ENCODE measurements at places on chromosomes 7 and 10. TPM values are rescaled to one million over a fixed set of nuclear protein-coding genes. Genes with fewer than 3 reads are reported as not detected.
A peak's percentile ranks its signal among the peaks of the same experiment; 100 is the strongest.

NUTM2E gene
- not detected for total RNA-seq

RBP4 gene
- not detected for total RNA-seq

MNX1 gene
- total RNA-seq = not detected

ATRNL1 gene
- total RNA-seq = 0.20 TPM

MYL7 gene
- total RNA-seq = not detected

LRRTM3 gene
- not detected for total RNA-seq

CCDC172 gene
- total RNA-seq = not detected

CALHM1 gene
- not detected for total RNA-seq

FAM25G gene
- not detected for total RNA-seq

MEIG1 gene
- total RNA-seq = not detected

THSD7A gene
- total RNA-seq = 16.1 TPM

DOCK1 gene
- 81.5 TPM for total RNA-seq

OGDH gene
- 28.1 TPM for total RNA-seq

OR6V1 gene
- not detected for total RNA-seq

GRCh38 chr10:117609095-117609795 is 66.7 kb downstream of the EMX2 start:
- no peak for DNase-seq

- DNase-seq = no peak
Observed at GRCh38 chr7:81339946-81340345, 421.1 kb upstream of the SEMA3C start.

GRCh38 chr7:38211486-38211885 is 33.4 kb downstream of the STARD3NL start:
- no peak for DNase-seq

GRCh38 chr7:30511973-30512662 is 7.5 kb upstream of the GGCT start:
- no peak for DNase-seq

DNA sequence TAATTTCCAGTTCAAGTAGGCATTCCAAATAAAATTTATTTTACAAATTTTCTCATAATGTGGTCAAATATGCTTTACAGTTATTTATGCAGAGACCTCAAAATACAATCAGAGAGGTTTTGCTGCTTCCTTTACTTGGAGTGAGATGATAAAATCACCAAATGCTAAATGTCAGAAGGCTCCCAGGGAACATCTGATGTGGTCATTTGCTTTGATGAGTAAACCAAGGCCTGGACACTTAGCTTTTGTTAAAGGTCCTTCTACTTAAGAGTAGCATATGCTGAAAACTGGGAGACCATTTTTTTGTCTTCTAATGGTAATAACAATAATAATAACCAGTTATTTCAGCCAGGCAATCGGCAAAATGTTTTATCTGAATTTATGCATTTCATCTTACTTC is 60.6 kb upstream of the AKR1E2 start:
- peak; percentile 52 for DNase-seq

- DNase-seq = no peak
Observed at GRCh38 chr10:131625041-131625440, 275.8 kb upstream of the PPP2R2D start.

DNA sequence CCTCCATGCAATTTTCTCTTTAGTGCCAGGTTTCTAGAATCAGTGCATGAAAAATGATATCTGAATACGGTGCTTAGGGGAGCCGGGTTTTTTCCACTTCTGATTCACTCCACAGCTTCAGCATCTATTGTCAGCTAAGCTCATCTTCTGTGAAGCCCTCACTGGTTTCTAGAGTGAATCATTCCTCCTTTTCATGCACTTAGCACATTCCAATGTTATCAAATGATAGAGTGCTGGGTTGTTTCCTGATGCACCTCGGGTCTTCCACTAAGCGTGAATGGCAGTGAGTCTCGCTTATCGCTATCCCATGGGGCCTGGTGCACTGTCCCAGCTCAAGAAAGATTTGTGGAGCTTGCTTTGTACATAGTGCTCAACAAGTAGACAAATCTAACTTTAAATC is 170.9 kb upstream of the RHEB start:
- no peak for DNase-seq

DNA sequence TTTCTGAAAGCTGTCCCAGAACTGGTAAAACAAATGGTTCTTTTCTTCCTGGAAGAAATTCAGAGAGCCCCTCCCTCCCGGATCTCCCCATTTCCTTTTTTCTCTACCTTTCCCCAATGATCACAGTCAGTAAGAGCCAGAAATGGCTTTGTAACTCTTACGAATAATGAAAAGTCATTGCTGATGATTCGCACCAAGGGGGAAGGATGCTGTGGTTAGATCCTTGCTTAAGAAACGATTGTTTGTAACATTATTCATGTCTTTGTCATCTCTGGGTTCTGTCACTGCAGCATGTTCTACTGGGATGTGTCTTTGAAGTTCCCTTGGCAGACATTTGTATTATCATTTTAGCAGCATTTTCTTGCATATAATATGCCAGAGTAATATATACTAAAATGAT is 138.9 kb downstream of the CACNB2 start:
- DNase-seq = no peak

DNA sequence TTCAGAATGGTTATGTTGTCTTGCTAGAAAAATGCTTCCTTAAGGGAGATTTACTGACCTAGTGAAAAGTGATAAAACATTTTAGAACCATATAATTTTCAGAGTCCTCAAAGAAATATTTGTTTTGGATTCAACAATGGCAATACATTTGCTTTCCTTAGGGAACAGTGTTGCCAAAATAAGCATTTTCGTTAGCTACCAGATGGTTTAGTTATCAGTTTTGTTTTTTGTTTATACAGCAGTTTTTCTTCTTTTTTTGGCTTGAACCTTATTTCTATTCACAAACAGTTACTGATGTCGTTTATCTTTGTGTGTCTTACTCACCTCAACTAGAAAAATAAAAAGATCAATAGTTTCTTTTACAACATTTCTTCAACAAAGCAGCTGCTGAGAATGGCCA is 48.6 kb downstream of the EXOC4 start:
- DNase-seq = peak; percentile 78

GRCh38 chr7:141990011-141990725 is 5.5 kb upstream of the MGAM start:
- no peak for DNase-seq

DNA sequence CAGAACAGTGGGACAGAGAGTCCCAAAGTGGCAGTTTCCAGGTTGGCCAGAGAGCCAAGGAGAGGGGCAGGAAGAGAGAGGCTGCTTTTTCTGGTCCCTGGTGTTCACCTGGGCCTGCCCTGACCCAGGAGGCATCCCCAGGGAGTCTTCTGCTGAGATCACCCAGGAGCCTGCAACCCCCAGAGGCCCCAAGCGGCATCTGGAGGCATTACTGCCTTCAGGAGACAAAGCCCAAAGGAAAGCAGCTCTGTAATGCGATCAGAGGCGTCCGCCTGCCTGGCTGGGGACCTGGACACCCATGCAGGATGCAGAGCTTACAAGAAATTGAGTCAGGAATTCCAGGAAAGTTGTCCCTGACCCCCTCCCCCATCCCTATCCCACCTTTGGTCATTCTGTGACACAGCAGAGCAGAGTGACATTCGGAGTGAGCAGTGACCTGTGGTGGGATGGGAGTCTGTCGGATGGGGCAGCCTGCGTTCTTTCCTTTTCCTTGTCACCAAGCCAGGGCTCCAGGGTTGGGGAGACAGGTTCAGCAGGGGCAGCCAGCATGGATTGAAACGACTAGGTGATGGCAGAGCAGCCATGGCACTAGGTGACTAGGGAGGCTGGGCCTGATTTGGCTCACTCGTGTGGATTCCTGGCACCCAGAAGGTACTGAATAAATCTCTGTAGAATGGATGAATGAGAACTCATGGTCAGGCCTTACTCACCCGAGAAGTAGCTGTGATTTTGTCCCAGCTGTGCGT is 10.4 kb downstream of the UNC5B start:
- no peak for DNase-seq

GRCh38 chr7:1340461-1341360 is 108.0 kb downstream of the UNCX start:
- no peak for DNase-seq

GRCh38 chr10:110802551-110803238 is 69.0 kb upstream of the PDCD4 start:
- DNase-seq = peak; percentile 49

- no peak for DNase-seq
Observed at GRCh38 chr7:5838761-5839500, 41.7 kb upstream of the OCM start.

DNA sequence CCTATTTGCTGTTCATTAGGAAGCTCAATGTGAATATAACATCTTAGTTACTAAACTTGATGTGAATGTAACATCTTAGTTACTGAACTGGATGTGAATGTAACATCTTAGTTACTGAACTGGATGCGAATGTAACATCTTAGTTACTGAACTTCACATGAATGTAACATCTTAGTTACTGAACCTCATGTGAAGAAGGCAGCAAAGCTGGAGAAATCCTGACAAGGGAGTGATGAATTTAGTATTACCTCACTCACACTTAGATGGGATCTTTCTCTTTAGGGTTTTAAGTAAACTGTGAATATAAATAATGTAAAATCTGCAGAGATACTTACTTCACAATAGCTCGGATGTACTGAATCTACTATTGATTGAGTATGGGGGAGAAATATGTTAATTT is 73.6 kb downstream of the ETV1 start:
- DNase-seq = no peak

- no peak for DNase-seq
Observed at GRCh38 chr7:38846280-38846679, 62.7 kb downstream of the VPS41 start.

- peak; percentile 59 for DNase-seq
Observed at GRCh38 chr7:1086588-1087464, 1.1 kb upstream of the GPER1 start.

DNA sequence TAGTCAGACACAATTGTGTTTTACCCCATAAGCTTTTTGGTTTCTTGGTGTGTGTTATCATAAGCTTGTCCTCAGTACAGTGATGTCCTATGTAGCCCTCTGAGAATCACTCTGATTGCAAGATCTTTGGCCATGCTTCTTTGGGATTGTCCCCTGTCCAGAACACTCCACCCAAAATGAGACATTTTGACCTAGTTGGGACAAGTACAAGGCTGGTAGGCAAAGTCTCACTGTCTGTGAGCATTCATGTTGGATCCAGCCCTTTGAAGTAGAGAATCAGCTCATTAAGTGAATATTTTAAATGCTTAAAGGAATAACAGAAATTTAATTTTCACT is 28.9 kb upstream of the PCGF5 start:
- no peak for DNase-seq

DNA sequence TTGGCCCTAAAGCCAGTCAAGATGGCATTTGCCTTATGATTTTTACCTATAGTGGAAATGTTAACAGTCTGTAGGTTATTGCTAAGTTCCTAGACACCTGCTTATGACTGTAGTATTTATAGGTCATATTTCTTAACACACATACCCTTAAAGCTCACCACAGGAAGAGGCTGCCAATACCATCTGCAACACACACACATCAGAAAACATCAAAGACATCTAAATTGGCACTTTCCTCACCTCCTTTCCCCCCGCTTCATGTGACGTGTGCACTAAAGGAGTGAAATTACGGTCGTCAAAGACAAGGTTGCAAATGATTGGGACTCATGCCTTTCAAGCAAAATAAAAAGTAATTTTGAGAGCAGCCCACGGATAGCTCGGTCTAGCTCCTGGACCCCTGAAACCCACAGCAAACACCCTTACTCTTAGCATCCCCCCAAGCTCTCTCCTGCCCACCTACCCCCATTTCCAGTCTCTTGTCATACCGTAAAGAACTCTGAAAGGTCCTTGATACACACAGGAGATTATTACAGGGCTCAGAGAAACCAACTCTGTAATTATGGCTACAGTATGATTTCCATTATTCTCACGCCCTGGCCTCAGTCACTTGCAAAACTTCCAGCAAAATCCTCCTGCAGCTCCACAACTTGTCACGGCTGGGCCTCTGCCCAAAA is 90.5 kb downstream of the PLXNA4 start:
- DNase-seq = no peak

DNA sequence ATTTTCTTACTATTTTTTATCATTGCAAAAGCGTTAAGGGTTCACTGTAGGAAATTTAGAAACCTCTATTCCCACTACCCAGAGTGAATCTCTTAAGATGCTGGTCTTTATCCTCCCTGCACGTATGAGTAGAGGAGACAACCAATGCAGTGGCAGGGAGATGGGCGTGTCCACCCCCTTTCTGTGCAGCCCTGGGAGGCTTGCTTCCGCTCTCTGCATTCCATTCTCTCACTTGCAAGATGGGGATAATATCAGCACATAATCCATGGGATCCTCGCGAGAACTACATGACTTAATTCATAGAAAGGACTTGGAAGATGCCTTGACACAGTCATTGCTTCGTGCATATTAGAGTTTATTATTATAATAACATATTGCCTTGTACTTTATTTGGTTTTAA is 196.2 kb downstream of the KLF6 start:
- DNase-seq = no peak

GRCh38 chr10:71372882-71373495 is 23.7 kb upstream of the CDH23 start:
- DNase-seq = no peak

- peak; percentile 66 for DNase-seq
Observed at GRCh38 chr10:50224330-50224952, 26.9 kb downstream of the ASAH2 start.

- no peak for DNase-seq
Observed at GRCh38 chr7:94061326-94061725, 57.2 kb upstream of the BET1 start.

DNA sequence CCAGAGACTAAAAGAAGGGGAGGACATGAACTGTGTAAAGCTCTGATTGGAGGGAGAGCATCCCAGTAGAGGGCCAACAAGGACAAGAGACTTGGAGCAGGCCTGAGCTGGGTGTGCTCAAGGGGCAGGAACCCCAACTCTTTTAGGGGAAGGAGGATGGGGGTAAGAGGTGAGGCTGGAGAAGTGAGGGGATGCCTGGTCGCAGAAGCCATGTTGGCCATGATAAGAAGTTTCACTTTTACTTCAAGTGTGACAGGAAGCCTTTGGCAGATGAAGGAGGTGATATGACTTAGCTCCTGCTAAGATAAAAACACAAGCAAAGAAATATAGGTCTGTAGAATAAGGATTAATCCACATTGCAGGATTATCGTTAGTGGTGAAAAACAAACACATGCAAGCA is 208.3 kb downstream of the JAZF1 start:
- DNase-seq = no peak

DNA sequence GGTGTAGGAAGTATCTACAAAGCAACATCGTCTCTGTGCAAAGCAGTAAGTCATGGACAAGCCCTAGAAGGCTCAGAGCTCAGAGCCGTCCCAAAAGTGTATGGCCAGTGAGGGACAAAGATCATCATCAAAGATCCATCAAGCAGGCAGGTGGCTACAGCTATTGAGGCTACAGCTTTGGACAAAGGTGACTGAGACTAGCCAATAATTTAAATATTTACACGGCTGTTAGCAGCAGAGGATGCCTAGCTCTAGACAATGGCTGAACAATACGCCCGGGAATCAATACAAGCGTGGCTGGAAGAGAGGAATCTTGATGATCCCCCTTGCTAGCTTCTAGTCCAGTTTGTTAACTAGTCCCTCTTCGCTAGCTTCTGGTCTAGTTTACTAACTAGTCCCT is 17.9 kb downstream of the NMT2 start:
- no peak for DNase-seq

All from lung microvascular endothelial cell (primary cell).